Hippocampal formation (tissue), 2 donors: ENCODE measurements at places on chromosomes 2 and 18.

GRCh38 chr2:102737431-102737830, 24.4 kb upstream of the TMEM182 start:
- no peak for DNase-seq

GRCh38 chr2:74357627-74358026, 14.4 kb upstream of the SLC4A5 start:
- DNase-seq: no peak

- DNase-seq: no peak
These were observed 94.9 kb upstream of the TWSG1 start for GRCh38 chr18:9239720-9240119.

GRCh38 chr2:23614701-23615100, 229.7 kb downstream of the KLHL29 start:
- DNase-seq: no peak

DNA sequence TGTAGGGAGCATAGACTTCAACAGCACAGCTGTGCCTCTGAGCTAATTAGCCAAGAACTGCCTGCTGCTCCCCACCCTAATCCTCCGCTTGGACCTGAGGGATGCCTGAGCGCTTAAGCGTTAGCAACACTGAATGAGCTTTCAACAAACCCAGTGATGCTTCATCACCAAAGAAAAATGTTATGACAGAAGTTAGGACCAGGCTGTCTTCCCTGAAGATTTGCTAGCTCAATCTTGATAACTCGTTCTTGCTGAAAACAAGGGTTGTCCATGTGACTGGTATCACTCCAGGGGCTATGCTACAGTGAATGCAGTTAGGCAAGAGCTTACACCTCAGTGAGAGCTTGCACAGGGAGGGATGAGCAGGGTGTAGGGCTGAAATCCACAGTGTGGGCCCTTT, 190.7 kb upstream of the SIX2 start:
- DNase-seq: no peak

DNA sequence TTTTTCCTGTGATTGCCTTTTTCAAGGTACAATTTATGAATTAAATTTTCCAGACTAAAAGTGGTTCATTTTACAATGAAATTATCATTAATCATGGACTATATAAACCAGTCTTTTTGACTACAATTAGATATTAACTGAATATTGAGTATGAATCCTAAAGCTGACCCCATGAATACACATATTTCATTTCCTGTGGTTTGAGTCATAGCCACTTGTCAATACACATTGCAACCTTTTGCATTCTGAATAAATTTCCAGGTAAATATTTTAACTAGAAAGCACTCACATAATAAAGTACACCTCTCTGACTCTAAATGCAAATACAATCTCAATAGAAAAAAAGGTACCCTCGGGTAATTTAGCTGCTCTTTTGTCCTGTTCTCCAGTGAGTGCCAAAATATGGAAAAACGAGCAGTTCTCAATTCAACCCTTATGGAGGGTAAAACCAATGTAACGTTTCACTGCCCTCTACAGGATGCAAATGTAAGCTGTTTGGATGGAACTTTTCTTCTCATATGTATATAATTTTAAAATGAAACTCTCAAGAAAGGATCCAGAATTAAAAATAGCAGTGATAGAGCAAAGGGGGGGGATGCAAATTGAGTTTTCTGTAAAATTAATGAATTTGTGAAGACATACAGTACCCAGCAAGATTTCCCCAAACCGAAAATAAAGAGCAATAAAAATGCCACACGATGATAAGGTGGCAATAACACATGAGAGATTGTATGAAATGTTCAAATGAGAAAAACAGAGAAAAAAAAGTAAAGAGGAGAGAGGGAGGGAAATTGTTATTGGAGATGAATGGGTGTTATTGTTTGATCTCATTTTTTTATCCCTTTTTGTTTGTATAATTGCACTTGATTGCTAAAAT, 1795.7 kb upstream of the PIK3C3 start:
- peak; percentile 40 for DNase-seq

DNA sequence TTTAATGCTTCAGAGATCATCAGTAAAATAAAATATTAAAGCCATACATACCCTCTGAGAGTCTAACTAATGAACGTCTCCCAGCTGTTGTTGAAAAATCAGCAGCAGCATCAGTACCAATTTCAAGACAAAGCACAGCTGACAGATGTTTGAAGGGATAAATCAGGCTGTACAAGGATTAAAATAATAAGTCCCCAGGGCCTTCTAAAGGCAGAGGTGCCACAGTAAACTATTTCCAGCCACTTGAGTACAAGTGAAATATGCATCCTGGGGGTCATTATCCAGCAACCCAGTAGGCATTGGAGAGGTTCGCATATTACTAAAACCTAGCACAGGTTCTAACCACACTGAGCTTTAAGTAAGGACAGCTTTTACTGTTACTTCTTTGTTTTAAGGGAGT, 76.9 kb downstream of the NXPH2 start:
- DNase-seq: no peak

DNA sequence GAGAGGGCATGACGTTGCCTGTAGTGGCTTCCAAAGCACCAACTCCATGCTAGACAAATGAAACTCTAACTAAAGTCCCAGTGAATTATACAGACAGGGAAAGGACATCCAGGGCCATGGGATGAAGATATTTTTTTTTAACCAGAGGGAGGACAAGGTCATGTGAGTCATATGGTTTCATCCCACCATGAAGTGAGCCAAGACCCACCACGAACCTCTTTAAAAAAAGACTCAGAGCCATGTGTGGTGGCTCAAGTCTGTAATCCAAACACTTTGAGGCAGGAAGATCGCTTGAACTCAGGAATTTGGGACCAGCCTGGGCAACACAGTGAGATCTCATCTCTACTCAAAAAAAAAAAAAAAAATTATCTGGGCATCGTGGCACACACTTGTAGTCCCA, 115.2 kb downstream of the LIPG start:
- DNase-seq: no peak

DNA sequence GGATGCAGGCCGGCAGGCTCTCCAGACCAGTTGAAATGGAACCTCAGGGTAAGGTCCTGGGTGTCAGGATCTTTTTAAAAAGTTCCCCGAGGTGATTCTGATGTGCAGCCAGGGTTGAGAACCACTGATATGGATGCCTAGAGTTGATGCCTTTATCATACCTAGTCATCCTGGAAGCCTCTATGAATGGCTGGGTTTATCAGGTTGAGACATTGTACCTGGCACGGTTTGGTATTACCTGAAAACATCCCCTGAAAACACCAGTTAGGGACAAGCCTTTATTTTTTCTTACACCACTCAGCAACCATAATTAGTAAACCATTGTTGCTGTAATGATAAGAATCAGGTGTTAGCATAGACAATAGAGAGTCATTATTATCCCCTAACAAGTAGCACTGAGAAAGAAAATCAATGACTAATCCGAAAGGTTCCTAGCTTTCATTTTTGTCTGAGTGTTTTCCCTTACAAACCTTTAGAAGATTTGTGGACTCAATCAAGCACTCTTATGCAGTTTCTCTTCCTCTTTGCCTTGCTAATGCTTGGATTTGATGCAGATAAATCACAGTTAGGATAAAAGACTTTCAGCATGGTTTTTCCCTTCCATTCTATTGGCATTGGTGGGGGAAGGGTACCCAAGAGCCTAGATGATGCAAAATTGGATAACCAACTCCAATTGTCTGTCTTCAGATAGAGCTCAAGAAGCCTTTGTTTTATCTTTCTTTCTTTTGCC, 116.5 kb upstream of the LYPD6 start:
- no peak for DNase-seq

GRCh38 chr18:38241216-38241615, 675.6 kb upstream of the CELF4 start:
- DNase-seq: no peak

DNA sequence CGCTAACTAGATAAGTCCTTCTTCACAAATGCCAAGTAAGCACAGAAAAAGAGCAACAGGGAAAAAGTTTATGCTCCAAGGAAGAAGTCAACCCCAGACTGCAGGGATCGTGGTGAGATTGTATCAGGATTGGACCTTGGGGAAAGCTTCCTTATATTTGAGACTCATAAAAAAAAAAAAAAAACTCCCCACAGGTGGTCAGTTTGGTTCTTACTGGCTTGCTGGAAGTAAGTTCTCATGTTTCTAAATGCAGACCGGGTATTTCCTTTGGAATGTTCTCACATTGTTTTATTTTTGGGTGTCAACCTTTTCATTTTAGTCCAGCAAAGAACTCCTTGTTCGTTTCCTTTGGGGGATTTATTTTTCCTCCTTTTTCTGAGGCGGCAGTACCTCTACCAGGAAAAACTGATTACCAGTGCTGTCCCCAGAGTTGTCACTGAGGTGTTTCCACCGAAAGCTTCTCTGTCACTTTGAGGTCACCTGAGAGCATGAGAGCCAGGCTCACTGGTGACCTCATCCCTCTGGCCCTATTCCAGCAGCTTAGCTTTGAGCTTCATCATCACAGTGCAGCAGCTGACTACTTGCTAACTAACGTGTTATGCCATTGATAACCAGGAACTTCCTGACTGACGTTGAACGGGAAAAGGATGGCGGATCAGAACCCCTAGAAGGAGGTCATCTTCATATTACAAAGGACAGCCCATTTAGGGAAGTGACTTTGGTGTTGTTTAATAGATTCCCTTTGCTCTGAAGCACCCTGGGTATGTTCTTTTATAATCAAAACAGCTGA, 16.8 kb upstream of the ATP8B1 start:
- DNase-seq: no peak

DNA sequence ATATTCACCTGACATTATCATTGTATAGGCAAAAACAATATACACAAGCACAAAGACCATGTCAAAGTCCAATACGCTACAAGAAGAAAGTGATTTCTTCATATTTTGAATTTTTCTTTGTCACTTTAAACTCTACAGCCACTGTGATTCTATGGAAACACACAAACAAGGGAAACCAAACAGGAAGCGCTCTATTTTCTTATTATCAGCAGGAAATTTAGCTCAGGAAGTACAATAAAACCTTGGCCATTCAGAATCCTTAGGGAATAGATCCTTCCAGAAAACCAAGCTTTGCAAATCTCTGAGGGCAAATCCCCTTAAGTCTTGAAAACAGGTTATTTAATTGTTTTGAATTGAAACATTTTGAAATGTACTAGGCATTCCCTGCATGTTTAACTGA, 336.2 kb downstream of the EPHA4 start:
- DNase-seq: no peak

DNA sequence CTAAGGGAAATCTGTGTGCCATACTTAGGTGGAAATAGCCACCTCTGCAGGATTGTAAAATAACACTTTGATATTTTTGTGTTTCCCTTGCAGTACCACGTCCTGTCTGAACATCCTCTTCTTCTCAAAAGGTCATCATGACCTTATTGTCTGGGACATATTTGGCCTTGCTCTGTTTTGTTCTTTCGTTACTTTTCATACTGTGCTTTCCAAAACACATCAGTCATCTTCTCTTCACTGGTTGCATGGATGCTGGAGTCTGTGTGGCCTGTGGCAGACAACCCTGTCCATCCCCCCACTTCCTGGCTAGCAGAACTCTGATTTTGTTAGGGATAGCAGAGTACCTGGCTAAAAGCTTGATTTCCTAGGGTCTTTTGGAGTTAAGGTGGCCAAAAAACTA, 9.4 kb upstream of the GREB1 start:
- no peak for DNase-seq

- no peak for DNase-seq
These were observed 158.2 kb upstream of the MYCN start for GRCh38 chr2:15782009-15782751.

DNA sequence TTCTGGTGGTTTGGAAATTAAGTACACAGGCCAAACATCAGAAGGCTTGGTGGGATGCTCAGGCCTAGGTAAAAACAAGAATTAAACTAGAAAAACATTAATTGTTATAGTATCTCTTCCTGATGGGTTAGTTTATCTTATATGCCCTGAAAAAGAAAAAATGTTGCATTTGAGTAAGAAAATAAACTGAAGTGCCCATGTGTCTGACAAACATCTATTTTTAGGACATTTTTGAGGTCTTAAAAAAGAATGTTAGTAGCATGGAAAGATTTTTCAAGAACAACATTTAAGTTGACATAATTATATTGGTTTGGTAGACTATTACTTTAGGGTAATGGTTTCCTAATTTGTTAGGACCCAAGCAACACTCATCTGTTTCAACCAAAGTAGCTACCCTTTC, 140.1 kb upstream of the RND3 start:
- DNase-seq: no peak

DNA sequence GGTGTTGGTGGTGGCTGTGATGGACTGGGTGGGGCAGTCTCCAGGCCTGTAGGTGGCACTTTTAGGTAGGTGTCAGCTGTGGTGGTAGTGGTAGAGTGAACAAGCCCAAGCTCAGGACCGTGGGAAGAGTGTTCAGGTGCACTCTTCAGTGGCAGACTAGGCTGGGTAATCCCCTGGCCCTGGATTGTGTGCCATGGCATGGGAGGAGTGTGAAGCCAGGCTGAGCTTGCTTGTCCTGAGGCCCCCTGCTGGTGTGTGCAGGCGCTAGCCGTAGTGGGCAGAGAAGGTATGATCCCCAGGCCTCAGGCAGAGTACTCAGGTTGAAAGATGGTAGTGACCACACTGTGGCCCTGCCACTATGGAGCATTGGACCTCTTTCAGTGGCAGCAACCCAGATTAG, 850.3 kb downstream of the DSC3 start:
- no peak for DNase-seq

DNA sequence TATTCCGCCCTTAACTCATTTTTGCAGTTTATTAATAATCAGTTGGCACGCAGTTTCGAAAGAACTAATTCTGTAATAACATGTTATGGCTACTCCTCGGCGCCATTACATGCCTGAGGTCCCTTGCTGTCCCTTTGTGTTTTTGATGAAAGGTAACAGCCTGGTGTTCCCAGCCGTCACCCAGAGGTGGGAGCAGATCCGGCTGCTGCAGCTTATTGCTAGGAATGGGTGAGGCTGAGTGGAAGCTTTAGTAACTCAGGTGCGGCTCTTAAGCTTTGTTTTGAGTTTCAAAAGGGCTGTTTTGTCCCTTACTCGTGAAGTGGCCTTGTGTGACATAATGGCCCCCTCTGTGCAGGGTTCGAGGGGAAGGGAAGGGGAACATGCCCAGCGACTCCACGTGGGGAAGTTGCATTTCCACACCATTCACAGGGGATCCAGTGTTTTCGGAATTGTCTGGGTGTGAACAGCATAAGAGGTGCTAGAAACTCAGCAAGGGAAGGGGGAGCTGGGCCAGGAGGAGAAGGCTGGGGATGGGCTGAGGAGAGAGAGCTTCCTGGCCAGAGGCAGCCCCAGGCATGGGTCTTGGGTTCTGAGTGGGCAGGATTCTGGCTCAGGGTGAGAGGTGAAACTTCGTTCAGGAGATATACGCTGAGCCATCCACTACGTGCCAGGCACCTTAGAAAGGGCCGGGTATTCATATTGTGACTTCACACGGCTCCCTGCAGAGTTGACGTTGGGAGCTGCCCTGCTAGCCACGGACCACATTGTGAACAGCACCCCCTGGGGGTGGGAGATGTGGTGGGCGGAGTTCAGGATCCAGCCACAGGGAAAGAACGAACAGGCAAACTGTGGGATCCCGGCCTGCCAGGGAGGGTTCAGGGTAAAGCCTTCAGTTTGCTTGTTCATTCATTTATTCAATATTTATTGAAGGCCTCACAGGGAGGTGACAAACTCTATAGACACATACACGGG, 84.4 kb downstream of the TGOLN2 start:
- peak; percentile 6 for DNase-seq

GRCh38 chr2:119486196-119486827, 38.0 kb downstream of the SCTR start:
- no peak for DNase-seq
